ENCODE measurements at places on chromosomes 3 and 15.

GRCh38 chr15:79644091-79644490 lies 212.0 kb downstream of the MINAR1 start:
- DNase-seq: no peak

GRCh38 chr3:89367166-89367565 lies 259.7 kb downstream of the EPHA3 start:
- no peak for DNase-seq

DNA sequence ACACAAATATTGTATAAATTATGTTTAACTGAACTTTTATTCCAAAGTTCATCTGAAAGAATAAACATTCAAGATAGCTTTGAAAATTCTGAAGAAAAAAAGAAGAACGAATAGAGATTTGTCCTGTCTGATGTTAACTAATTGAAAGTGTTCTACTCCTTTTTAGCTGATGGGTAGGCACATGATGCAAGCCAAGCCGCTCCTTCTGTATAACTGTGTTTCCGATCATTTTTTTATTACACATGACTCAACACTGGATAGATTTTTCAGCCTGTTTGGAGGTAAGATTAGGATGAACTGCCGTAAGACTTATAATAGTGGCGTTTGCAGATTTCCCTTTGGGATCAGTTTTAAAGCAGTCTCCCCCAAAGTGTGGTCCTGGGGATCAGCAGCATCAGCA lies 19.0 kb downstream of the NSUN3 start:
- DNase-seq: no peak

- DNase-seq: no peak
Observed at GRCh38 chr15:39657181-39657580, 76.3 kb downstream of the THBS1 start.

GRCh38 chr3:24986612-24987011 lies 441.5 kb upstream of the RARB start:
- no peak for DNase-seq

DNA sequence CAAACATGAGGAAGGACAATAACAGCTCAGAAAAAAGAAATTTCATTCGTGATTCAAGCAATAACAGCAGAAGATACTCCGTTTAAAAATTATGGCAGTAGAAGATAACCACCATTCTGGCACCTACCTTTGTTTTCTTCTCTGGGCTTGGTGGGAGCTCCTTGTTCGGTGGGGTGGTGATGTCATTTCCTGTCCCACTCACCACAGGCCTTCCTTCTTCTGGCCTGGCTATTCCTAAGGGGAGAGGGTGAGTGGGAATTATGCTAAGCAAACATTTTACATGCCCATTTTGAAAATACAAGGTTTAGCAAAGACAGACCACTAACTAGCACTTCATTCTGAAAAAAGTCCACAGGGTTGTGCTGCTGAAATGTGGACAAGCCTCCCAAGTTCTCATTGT lies 74.4 kb downstream of the DHX30 start:
- DNase-seq: no peak

GRCh38 chr3:158748237-158748828 lies 16.1 kb upstream of the RARRES1 start:
- DNase-seq: peak; percentile 34

DNA sequence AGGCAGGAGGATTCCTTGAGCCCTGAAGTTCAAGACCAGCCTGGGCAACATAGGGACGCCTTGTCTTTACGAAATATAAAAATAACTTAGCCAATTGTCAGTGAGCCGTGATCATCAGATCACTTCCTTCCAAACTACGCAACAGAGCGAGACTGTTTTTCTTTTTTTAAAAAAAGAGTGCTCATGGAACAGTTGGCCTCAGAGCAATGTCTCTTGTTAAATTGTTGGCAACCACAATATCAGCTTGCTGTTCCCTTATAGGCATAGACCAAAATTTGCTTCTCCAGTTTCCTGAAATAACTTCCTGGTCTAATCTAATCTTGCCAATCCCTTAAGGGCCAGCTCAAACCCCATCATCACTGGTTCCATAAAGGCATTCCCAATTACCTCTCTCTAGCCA lies 93.3 kb upstream of the SLC4A7 start:
- DNase-seq: no peak

- no peak for DNase-seq
Observed at GRCh38 chr3:127442506-127442905, 148.0 kb downstream of the TPRA1 start.

DNA sequence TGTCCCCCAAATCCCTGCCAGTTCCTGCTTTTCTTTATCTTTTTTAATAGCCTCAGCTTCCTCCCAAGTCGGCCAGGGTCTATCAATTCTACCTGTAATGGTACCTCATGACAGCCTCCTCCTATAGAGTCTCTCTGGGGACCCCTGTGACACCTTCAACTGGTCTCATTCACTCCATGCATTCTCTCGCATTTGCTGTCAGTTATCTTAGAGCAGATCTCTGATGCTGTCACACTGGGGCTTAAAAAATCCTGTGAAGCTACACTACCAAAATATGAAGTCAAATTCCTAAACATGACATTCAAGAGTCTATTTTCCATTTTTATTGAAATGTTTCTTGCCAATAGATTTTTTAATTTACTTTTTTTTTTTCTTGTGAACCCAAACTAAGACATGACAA lies 5.5 kb downstream of the VPS39 start:
- DNase-seq: no peak

All from right cardiac atrium (tissue), 5 donors.